Fibroblast of the aortic adventitia (primary cell): ENCODE measurements at places on chromosomes 2 and 18.

- no peak for DNase-seq
Observed at GRCh38 chr2:195662138-195662537, 5.1 kb downstream of the SLC39A10 start.

GRCh38 chr2:127615511-127616166, 30.3 kb upstream of the GPR17 start:
- no peak for DNase-seq

DNA sequence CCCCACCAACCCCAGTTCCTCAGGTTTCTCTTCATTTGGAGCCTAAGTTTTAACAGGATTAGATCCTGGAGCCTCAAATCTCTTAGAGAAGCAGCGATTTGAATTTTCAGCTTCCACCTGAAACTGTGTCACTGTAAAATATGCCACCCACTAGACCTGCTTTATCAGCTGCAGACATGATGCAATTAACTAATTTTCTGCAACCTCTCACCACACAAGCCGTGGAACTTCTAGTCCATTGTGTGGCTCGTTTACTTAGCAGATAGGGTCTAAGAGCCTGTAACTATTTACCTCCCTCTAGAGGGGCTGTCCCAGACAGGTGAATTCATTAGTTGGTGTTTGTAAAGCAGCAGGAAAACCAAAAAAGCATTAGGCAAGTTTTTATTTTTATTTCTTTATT, 31.6 kb upstream of the FZD5 start:
- DNase-seq: no peak

GRCh38 chr2:189613077-189613636, 32.6 kb upstream of the SLC40A1 start:
- peak; percentile 98 for DNase-seq
